ENCODE measurements at places on chromosomes 2 and 18.

- DNase-seq = no peak
Observed at GRCh38 chr18:3180325-3180724, 39.4 kb downstream of the MYOM1 start.

DNA sequence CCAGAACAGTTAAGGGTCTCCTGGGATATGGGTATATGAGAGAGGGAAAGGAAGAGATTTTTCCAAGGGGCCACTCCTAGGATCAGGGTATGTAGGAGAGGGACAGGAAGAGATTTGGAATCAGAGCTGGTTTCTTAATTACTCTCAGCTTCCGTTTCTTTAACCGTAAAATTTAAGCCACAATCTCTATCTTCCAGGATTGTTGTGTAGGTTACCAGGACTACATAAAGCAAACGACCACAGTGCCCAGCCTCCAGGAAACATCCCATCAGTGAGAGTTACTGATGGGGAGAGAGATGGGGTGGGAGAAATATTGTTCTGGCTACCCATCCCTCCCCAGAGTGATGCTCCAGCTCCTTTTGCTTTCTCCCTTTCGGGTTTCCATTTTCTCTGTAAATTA, 114.6 kb upstream of the THUMPD2 start:
- no peak for DNase-seq

DNA sequence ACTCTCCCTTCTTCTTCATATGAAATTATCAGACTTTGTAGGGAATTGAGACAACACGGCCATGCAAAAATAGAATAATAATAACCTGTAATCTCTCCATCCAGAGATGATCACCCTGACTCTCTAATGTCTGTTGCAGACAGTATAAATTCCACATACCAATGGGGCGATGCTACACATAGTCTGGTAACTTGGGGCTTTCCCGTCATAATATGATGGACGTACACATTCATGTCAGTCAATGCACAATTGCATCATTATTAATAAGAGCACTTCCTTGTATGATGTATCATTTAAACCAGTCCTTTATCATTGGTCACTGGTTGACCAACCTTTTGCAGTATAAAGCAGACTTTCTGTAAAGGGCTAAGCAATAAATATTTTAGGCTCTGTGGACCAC, 39.5 kb upstream of the SCLY start:
- no peak for DNase-seq

DNA sequence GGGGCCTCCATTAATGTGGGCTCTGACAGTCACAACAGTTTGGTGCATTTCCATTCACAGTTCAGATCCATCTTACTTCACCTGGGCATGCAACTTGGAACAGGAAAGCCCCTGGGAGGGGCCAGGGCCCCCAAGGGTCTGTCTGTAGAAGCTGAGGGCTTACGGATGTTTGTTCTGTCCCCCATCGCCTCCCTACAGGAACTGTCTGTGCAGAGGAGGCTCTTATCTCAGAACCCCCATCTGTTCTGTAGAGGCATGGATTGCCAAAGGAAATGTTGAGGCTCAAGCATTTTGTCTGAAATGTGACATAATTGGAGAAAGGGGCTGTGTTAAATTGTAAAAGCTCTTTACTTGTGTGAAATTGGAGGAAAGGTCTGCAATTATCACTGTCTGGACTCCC, 334.3 kb downstream of the CLIP4 start:
- DNase-seq = no peak

DNA sequence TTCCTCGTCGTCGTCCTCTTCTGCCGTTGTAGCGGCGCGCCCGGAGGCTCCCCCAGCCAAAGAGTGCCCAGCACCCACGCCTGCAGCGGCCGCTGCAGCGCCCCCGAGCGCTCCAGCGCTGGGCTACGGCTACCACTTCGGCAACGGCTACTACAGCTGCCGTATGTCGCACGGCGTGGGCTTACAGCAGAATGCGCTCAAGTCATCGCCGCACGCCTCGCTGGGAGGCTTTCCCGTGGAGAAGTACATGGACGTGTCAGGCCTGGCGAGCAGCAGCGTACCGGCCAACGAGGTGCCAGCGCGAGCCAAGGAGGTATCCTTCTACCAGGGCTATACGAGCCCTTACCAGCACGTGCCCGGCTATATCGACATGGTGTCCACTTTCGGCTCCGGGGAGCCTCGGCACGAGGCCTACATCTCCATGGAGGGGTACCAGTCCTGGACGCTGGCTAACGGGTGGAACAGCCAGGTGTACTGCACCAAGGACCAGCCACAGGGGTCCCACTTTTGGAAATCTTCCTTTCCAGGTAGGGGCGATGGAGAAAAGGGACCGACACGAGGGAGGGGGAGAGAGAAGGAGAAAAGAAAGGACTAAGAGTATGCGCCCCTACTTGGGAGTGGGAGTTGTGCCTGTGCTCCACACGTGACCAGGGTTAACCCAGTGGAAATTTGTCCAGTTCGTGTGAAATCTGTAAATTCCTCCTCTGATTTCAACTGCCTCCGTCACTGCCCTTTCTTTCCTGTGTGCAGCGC, 800 bp downstream of the HOXD13 start:
- peak; percentile 16 for DNase-seq

DNA sequence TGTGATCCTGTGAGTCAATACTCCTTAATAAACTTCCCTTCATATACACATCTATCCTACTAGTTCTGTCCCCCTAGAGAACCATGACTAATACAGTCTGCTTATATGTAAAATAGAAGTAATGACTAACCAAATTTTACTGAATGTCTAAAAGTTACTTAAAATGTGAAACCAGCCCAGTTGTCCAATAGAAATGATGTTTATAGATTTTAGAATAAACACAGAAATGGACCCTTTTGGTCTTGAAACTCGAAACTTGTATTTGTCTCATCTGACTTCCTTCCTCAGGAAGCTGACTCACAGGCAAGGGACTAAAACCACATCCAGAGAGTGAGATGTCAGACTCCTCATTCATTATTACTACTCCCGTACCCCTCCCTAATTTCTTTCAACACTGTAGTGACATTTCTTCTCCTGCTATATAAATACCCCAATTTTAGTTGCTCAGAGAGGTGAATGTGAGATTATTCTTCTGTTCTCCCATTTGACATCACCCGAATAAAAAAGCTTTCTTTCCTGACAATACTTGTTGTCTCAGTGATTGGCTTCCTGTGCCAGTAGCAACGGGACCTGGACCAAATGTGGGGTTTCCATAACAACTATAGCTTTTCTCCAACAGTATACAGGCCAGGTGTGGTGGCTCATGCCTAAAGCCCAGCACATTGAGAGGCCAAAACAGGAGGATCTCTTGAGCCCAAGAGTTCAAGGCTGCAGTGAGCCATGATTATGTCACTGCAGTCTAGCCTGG, 486.0 kb downstream of the ERBB4 start:
- no peak for DNase-seq

DNA sequence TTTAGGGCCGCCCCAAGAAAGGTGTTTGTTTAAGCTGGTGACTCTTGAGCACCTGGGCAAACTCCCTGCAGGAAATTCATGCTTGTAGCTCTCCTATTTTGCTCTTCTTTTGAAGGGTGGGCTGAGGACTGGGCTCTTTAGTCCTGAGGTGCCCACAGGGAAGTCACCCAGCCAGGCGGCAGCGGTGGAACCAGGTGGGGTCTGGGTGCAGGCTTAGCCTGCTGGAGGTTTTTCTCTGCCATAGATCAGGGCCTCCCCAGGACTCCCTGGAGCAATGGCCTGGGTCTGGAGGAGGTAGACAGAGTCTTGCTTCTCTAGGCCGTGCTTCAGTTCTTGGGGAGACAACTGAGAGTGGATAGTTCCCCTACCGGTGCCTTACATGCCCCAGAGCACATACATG, 99.9 kb downstream of the CLIP4 start:
- DNase-seq = no peak

- DNase-seq = no peak
Observed at GRCh38 chr2:42856106-42856860, 63.9 kb upstream of the HAAO start.

GRCh38 chr2:203002054-203002821, 12.4 kb upstream of the NBEAL1 start:
- no peak for DNase-seq

DNA sequence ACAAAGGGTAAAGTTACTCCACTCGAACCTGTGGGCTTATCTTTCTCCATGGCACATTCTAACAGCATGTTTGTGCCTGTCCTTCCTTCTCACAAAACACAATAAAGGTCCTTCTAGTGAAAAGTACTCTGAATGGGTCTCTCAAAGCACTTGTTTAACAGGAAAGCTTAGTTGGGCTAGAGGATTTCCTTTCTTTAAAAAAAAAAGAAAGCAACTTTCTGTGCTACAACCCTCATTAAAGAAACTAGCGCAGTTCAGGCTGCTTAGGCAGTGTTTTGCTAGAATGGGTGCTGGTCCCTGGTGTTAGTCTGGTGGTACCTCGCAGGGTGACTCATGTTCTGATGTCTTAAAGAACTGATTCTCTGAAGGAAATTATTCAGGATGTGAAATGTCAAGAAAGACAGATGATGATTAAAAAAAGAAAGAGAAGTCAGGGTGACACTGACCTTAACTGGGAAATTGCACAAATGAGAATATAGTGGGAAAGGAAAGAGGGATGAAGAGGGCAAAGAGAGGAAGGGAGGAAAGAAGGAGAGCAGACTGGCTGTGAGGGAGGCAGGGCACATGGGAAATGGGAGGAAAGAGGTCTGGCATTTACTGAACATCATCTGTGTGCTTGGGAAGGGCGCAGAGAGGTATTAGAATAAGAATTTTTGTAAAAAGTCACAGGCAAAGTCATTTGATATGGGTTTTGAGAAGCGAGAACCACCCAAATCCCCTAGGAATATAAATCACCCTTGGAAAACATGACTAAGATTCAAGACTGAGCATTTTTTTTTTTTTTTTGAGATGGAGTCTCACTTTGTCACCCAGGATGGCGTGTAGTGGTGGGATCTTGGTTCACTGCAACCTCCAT, 74.9 kb downstream of the ATP8B1 start:
- no peak for DNase-seq

GRCh38 chr2:133431289-133431688, 137.0 kb downstream of the NCKAP5 start:
- DNase-seq = no peak

DNA sequence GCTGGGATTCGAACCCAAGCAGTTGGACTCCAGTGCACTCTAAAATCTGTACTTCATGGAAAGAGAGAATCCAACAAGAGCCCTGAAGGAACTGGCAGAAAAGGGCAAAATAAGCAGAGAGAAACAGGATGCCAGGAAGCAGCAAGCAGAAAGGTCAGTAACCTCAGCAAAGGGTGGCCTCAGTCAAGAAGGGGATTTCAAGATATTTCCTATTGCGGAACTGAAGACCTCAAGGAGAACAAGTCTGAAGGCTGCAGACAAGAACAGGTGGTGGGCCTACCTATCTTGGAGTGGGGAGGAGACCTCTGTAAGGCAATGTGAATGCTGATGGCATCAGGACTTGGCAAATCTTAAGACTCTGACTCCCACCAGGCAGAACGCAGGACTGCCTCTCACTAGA, 20.1 kb upstream of the MREG start:
- DNase-seq = no peak

- DNase-seq = no peak
Observed at GRCh38 chr2:127954857-127955256, 69.1 kb upstream of the AMMECR1L start.

DNA sequence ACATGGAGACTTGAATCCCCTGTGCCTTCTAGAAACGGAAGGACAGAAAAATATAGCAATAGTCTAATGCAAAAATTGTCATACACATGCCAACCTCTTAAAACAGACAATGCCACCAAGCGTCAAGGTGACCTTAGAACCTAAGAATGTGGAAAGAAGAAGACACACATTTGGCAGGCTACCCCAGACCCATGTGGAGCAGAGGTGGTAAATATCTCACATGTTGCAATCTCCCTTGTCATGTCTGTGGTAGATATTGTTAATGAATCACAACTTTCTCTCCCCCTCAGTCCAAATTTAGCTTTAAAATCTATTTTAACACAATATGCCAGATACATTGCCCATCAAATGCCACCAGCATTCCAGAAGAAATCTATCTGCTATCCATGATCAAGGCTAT, 137.4 kb downstream of the HNMT start:
- DNase-seq = no peak

GRCh38 chr2:109352898-109353689, 224.1 kb downstream of the SH3RF3 start:
- no peak for DNase-seq
